Gastroesophageal sphincter (tissue), 4 donors: ENCODE measurements at places on chromosomes 7 and 10.

DNA sequence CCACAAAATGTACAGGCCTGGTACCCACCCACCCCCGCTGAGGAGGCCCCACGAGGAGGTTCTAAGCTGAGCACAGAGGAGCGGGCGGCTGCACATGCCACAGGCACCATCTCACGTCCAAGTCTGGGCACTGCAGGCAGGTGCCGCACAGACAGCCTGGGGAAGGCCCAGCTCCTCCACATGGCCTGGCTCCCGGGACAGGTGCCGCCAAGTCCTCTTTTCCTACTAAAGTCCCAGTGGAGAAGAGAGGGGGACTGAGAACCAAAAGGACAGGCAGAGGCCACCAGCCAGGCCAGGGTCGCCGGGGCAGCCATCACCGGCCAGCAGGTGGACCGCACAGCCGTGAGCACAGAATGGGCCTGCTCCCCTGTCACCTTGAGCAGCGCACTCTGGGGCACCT, 91.1 kb downstream of the MAD1L1 start:
- no peak for ATAC-seq

- peak; percentile 11 for ATAC-seq
Observed at GRCh38 chr7:192701-193480, 520 bp downstream of the FAM20C start.

GRCh38 chr10:119446441-119447277, 95.9 kb downstream of the RGS10 start:
- ATAC-seq: no peak

DNA sequence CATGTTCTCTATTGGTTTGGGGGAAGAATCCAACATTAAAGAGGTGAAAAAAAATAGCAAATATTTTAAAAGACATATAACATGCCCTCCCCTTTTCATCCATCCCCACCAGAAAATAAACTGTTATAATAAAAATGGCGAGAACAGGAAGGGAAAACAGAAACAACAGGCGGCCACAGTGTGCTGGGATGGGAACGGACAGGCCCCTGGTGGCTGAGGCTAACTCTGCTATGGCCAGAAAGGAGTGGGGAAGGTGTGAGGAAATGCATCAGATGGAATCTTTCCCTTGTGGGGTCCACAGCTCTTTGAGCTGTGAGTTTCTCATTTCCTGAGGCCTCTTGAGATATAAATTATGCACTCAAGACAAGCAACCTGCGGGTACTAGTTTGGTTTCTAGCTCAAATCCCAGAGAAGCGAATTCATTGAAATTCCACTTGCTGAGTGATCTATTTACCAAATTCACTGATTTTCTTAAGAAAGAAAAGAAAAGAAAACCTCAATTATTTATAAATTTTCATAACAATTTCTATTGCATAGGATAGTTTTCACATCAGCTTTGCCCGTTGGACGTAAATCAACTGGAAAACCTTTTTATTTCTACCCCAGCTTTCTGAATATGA, 139.5 kb downstream of the BMPER start:
- ATAC-seq: no peak

- no peak for ATAC-seq
Observed at GRCh38 chr7:150745876-150746275, 8.7 kb downstream of the GIMAP5 start.

DNA sequence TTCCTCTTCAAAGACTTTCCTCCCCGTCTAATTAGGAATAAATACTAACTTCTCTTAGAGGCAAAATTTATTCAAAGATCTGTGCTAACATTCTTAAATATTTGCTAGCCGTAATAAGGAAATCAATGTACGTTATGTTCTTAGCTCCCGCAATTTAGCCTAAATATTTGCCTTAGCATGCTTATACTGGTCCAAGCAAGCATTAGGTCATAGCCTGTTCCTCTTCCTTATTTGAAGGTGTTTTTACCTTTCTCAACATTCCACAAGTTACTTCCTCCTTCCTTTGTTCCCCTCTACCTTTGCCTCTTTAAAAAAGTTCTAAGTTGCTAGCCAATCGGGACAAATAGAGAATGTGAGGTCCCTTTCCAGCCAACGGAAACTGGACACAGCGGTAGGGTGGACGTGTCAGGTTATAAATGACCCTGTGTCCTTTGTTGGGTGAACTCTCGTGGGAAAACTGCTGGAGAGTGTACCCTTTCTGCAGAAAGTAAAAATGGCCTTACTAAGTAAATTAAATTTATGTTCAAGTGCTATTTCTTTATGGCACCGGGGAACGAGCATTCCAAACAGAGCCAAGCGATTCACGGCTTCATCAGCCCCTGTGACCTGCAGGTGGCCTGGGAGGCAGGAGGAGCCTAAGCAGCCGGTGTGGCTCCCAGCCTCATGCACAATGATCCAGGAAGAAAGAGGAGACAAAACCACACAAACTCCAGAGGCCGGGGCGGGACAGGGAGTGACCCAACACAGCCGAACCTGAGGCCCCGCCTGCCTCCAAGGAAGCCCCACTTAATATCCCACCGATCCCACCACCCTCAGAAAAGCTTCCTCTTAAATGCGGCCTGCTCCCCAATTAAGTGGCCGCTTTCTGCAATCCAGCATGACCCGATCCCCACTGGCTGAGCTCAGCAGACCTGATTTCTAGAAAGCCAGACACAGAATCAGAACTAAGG, 67.0 kb downstream of the ZRANB1 start:
- no peak for ATAC-seq

DNA sequence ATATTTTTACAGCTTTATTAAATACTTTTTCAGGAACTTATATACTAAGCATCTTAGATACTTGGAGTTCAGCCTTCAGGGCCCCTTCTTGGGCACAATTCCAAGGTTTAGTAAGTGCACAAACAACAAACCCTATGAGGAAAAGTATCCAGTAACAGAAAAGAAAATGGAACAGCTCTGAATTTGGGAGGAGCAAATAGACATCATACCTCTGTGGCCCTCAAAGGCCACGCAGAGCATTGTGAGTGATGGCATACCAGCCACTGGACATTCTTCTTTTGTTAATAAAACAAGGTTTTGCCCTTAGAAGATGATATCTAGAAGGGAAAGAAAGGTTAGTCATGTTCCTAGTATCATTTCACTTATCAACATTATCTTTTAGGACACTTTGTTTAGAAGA, 46.0 kb downstream of the ST7 start:
- ATAC-seq: no peak

DNA sequence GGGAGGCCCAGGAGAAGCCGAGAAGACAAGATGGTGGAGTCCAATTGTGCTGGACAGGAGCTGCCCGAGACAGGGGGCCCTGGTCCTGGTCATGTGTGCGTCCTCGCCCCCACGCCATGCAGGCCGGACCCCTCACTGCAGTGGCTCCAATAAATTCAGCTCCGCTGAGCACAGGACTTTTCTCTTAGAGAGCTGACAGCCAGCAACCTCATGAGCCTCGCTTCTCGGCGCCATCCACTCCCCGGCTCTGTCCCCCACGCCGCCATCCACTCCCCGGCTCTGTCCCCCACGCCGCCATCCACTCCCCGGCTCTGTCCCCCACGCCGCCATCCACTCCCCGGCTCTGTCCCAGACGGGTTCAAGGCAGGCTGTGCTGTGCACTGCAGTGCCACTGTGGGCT, 2.8 kb upstream of the UTF1 start:
- ATAC-seq: no peak

- peak; percentile 67 for ATAC-seq
Observed at GRCh38 chr10:86711513-86712316, 43.4 kb downstream of the LDB3 start.

DNA sequence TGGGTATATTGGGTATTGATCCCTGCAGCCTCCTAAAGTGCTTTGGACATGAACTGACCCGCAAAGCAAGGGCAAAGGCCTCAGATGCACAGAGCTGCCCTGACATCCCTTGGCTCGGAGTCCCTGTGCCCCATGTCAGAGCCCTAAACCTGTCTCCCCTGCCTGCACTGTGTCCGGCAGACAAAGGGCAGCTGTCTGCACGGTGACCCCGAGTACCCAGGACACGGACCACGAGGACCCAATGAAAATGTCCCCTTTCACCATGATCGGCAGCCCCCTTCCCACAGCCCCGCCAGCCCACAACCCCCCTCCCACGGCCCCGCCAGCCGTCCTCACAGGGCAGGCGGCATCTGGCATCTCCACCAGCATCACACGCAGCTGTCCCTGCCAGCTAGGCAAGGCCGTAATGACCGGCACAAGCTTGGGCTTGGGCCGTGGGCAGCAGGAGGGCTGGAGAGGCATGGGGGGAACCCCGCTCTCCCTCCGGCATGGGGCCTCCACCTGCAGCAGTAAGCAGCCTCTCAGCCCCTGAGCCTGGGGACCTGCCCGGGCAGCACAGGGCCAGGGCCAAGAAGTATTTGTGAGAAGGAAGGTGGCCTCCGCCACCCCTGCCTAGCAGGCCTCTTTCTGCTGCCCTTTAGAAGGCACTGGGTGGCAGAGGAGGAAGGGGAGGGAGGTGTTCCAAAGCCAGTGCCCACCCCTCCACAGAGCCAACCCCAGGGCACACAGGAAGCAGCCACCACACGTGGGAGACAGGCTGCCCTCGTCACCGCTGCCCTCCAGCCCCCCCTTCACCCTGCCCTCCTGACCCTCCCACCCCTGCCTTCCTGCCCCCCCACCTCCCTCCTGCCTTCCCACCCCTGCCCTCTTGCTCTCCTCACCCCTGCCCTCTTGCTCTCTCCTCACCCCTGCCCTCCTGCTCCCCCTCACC, 10.1 kb downstream of the NUDT1 start:
- ATAC-seq: no peak

GRCh38 chr7:108094933-108095710, 35.0 kb downstream of the LAMB4 start:
- ATAC-seq: peak; percentile 81

GRCh38 chr10:585502-585901, 104.0 kb downstream of the DIP2C start:
- no peak for ATAC-seq

DNA sequence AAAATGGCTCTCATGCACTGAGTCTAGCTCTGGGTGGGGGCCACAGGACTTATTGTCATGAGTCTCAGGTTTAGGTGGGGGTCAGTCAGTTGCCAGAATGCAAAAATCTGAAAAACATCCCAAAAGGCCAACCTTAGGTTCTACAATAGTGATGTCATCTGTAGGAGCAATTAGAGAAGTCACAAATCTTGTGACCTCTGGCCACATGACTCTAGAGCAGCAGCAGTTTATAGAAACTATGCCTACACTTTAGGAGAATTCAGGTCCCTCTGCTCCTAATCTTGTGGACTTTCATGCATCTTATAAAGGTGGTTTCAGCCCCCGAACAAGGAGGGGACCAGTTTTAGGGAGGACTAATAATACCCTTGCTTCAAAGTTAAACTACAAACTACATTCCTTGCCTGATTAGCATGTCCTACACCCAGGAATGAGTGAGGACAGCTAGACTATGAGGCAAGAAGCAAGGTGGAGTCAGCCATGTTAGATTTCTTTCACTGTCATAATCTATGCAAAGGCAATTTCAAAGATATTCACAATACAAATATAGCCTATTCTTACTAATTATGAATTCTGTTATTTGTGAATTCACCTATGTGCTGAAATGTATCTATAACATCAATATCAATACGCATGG, 123.5 kb upstream of the ADCY1 start:
- ATAC-seq: no peak

DNA sequence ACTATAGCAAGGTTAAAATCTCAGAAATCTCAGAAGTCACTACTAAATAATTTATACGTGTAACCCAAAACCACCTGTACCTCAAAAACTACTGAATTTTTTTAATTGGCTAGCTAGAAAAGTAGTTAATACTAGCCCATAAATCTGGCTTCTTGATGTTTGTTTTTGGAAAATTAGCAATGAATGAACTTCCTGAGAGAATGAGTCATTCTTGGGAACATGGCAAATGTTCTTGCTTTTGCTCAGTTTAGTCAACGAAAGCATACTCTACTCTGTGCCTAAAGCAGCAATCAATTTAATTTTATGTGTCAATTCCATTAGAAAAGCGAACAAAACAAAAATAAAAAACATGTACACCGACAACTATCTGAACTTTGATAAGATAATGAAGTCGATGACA, 69.2 kb downstream of the SEMA3E start:
- no peak for ATAC-seq

GRCh38 chr10:48255722-48256121, 18.8 kb downstream of the FRMPD2 start:
- no peak for ATAC-seq

GRCh38 chr7:94908323-94909178, 1.2 kb downstream of the PPP1R9A start:
- ATAC-seq: peak; percentile 34

- no peak for ATAC-seq
Observed at GRCh38 chr7:20206104-20206896, 10.9 kb downstream of the MACC1 start.

- ATAC-seq: no peak
Observed at GRCh38 chr10:97200616-97201015, 14.9 kb upstream of the SLIT1 start.

DNA sequence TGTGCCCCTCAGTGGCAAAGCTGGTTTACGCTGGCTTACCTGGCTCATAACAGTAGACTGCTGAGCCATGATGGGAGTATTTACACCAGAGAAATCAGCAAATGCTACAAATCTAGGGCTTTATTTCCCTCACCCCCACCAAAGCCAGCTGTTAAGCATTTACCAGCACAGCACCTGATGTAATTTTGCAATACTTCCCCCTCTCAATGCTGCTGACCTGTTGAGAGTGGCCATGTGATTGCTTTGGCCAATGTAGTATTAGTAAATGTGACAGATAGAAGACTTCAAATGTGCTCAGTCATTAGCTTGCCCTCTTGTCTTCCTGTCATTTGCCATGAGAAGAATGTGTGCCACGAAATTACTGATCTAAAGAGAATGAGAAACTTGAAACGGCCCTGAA, 46.6 kb downstream of the HERPUD2 start:
- ATAC-seq: no peak

DNA sequence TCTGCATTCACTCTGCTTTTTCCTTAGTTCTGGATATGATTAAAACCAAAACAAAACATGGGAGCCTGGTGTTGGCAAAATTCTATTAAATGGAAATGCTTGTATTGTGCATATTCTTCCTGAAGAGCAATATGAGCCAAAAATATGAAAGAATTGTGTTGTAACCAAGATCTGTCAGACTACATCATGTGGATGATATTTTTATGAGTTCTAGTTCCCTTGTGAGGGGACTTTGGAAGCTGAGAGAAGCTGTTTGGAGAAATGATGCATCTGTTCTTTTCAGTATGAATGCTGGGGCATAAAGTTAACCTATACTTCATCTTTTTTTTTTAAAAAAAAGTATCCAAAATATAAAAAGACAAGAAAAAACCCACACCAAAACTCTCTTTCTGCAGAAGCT, 782.7 kb downstream of the ANKRD7 start:
- ATAC-seq: no peak

- no peak for ATAC-seq
Observed at GRCh38 chr10:130487566-130487965, 351.4 kb downstream of the GLRX3 start.

- ATAC-seq: no peak
Observed at GRCh38 chr10:1465993-1466764, 271.1 kb downstream of the ADARB2 start.

DNA sequence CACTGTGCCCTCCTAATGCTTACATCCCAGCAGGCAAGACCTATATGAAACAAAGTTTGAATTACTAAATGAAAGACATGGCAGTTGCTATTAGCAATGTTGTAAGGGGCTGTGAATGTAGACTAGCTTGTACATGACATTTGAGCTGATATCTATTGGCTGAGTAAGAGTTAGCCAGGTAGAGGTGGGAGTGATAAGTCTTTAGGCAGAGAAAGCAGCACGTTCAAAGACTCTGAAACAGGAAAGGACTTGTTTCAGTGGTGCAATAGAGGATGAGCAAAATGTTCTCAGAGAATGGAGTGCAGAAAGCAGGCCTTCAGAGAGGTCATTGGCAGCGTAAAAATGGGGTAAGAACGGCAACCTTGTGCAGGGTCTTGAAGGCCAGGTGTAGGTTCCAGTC, 687.6 kb downstream of the AUTS2 start:
- no peak for ATAC-seq
